Hematopoietic multipotent progenitor cell treated with erythropoietin and hydrocortisone succinate and interleukin-3 and kit ligand, for 4 days (in vitro differentiated cells): ENCODE measurements at places on chromosomes 3 and 15.

- no peak for DNase-seq
These were observed 3.2 kb downstream of the CD276 start for GRCh38 chr15:73687351-73687750.

GRCh38 chr3:29145360-29145759, 135.5 kb upstream of the RBMS3 start:
- no peak for DNase-seq

- DNase-seq: no peak
These were observed 10.6 kb downstream of the LMLN start for GRCh38 chr3:197970588-197970987.

GRCh38 chr15:39597336-39597735, 16.5 kb downstream of the THBS1 start:
- DNase-seq: no peak

GRCh38 chr15:82062479-82063454, 16.9 kb upstream of the MEX3B start:
- no peak for DNase-seq

- DNase-seq: peak; percentile 52
These were observed 34.8 kb downstream of the ATG7 start for GRCh38 chr3:11306817-11307589.

DNA sequence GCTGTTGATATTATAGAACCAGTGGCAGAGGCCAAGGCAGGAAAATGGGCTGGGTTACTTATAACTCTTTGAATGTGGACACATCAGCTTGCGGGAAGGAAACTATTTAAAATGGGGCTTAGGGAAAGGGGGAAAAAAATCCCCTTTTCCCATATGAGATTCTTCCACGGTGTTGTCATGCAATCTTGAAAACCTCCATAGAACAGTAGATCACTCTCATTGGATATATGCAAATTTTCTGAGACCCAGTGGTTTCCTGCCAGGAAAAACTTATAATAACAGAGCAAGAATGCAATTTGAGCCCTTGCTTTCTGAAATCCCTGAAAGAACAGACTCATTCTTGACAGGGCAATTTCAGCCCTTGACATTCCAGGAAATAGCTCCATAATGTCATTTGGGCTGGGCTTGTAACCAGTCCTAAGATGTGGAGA, 31.1 kb downstream of the TMEM212 start:
- no peak for DNase-seq

- no peak for DNase-seq
These were observed 2.1 kb downstream of the UBA5 start for GRCh38 chr3:132662212-132662611.

DNA sequence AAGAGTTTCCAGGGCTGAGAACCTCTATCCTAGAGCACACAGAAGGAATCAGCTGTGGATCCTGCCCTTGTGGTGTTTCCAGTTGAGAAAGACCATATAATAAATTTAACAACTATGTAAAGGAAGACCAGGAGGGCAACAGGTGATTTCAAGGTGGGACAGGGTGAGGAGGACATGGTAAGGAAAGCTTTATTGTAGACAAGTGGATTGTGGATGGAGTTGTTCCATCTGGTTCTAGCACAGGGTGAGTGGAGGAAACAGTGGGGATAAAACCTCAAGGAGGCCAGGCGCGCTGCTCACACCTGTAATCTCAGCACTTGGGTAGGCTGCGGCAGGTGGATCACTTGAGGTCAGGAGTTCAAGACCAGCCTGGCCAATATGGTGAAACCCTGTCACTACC, 17.1 kb downstream of the SIAH2 start:
- DNase-seq: no peak

- DNase-seq: no peak
These were observed 97.4 kb upstream of the KLF13 start for GRCh38 chr15:31228980-31229826.

DNA sequence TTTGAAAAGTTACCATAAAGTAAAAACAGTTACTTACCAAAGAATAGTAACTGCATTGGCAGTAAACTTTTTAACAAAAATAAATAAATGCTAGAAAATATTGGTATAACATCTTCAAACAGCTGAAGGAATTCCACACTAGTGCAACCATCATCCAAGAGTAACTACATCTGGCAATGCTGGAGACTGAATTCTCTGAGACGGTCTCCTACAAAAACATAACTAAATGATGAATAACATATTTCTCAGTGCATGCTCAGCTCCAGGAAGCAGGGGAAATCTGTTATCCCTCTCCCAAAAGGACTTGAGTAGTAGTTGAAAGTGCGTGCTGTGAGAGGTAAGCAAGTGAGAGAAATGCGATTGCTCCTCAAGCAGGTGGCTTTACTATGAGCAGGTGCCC, 526.8 kb upstream of the CCDC54 start:
- no peak for DNase-seq

DNA sequence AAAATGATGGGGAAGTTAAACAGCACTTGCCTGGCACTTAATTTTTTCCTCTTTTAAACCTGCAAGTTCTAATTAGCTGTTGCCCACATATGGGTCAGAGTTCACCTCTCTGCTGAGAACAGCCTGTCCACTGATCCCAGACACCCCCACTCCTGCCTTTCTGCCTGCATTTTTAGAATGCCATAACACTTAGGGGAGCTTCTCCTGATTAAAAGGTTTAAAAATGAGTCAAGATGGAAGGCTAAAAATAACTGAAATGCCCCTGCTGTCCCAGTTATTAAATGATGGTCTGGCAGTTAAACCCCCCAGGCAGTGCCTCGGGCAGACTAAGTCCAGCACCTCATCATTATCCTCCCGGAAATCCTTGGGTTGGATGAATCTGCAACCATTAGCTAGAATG, 913.6 kb upstream of the ARPP21 start:
- DNase-seq: no peak

GRCh38 chr15:81375461-81375860, 1.4 kb upstream of the TMC3 start:
- no peak for DNase-seq

DNA sequence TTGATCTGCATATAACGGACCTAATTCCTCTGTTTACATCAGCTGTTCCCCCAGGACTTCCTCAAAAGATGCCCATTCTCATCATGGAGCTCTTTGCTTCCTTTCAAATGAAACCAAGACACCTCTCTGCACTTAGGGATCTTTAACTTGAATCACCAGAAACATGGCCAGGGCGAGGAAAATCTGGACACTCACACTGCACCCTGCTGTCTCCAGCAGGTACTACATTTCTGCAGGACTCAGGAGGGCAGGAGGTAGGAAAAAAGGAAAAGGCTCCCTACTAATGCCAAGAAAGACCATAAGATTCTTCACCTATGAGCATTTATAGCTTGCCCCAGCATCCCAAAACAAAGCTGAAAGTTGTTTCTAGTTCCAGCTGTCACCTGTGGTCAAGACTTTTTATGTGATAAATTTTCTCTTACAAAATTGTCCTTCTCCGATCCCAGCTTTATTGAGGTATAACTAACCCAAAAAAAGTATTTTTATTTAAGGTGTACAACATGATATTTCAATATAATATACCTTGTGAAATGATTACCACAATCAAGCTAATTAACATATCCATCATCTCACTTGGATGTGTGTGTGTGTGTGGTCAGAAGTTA, 87.3 kb upstream of the C15orf61 start:
- DNase-seq: peak; percentile 64

DNA sequence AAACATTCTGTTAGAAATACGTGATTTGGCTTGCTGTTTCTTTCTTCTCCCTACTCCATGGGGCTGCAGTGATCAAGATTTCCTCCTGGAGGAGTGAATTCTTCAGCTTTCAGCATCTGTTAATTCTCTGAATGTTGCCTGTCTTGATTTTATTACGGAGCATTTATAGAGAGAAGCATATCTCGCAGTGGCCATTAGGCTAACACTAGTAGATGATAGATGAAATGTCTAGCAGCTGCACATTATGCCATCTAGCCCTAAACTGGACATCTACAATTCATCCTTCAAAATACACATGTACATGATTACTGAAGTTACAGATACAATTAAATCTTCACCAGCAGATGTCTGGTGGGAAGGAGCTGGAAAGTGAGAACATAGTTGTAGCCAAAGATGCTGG, 769.8 kb upstream of the NECTIN3 start:
- DNase-seq: no peak

GRCh38 chr3:123724306-123724705, 139.5 kb upstream of the HACD2 start:
- no peak for DNase-seq

GRCh38 chr15:89187301-89187985, 33.9 kb downstream of the RLBP1 start:
- no peak for DNase-seq
